ENCODE measurements at places on chromosomes 3 and 15. TPM values are rescaled to one million over a fixed set of nuclear protein-coding genes. Genes with fewer than 3 reads are reported as not detected.

Gene CCDC50
- 101 TPM for total RNA-seq

DNA sequence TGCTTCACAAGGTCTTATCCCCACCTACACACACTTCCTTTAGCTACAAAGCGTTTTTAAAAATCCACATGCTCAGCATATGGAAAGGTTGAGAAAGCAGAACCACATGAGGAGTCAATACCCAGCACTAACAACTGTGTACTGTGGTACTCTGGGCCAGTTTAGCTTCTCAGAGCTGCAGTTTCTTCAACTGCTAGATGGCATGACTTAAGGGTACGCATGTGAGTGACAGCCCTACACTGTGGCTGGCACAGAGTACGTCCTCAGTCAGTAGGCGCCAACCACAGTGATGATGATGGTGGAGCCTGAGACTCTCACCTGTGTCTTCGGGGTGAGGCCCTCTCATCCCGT lies 17.4 kb downstream of the CCDC12 start:
- no peak overlapping the region for H3K4me3 ChIP-seq
- H3K27ac ChIP-seq = peak overlapping the region; percentile 86
- H3K36me3 ChIP-seq = no peaks in the 10 kb centered on the region
- DNase-seq = no peak

GRCh38 chr3:2543247-2543646 lies 444.6 kb downstream of the CNTN4 start:
- H3K4me1 ChIP-seq = no peaks in the 10 kb centered on the region
- H3K27ac ChIP-seq = no peak overlapping the region
- DNase-seq = no peak
- no peaks in the 10 kb centered on the region for H3K36me3 ChIP-seq

GRCh38 chr15:96747291-96747690 lies 416.8 kb downstream of the NR2F2 start:
- H3K4me3 ChIP-seq = no peak overlapping the region
- H3K4me1 ChIP-seq = no peaks in the 10 kb centered on the region
- H3K27ac ChIP-seq = no peak overlapping the region
- no peaks in the 10 kb centered on the region for H3K27me3 ChIP-seq
- H3K36me3 ChIP-seq = no peaks in the 10 kb centered on the region

GRCh38 chr15:67097930-67098740 lies 32.7 kb downstream of the SMAD3 start:
- no peak for DNase-seq
- H3K4me1 ChIP-seq = peaks cover 8% of the 10 kb centered on the region
- H3K4me3 ChIP-seq = no peak overlapping the region

Gene AGBL1
- total RNA-seq = not detected

DNA sequence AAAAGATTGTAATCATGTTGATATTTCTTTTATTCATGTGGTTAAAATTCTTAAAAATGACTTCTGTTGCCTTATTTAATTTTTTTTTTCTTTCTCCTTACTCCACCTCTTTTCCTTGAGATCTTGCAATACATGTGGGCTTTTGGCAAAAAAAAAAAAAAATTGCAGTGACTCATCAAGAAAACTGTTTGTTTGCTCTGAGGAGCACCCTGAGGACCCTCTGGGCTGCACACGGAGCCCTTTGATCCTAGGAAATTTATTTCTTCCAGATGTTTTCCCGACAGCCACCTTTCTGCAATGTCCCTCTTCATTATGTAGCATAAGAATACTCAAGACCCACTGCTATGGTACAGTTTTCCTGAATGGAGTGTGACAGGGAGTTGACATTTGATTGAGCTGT lies 371.7 kb downstream of the ZBTB20 start:
- DNase-seq = no peak
- no peaks in the 10 kb centered on the region for H3K4me1 ChIP-seq
- H3K27ac ChIP-seq = no peak overlapping the region
- H3K27me3 ChIP-seq = no peaks in the 10 kb centered on the region

- H3K27ac ChIP-seq = no peak overlapping the region
- no peaks in the 10 kb centered on the region for H3K27me3 ChIP-seq
- DNase-seq = no peak
- H3K36me3 ChIP-seq = no peaks in the 10 kb centered on the region
- no peaks in the 10 kb centered on the region for H3K4me1 ChIP-seq
- H3K4me3 ChIP-seq = no peak overlapping the region
These were observed 254.5 kb upstream of the RARB start for GRCh38 chr3:25173606-25174005.

Gene BCL2A1
- 12.6 TPM for total RNA-seq

DNA sequence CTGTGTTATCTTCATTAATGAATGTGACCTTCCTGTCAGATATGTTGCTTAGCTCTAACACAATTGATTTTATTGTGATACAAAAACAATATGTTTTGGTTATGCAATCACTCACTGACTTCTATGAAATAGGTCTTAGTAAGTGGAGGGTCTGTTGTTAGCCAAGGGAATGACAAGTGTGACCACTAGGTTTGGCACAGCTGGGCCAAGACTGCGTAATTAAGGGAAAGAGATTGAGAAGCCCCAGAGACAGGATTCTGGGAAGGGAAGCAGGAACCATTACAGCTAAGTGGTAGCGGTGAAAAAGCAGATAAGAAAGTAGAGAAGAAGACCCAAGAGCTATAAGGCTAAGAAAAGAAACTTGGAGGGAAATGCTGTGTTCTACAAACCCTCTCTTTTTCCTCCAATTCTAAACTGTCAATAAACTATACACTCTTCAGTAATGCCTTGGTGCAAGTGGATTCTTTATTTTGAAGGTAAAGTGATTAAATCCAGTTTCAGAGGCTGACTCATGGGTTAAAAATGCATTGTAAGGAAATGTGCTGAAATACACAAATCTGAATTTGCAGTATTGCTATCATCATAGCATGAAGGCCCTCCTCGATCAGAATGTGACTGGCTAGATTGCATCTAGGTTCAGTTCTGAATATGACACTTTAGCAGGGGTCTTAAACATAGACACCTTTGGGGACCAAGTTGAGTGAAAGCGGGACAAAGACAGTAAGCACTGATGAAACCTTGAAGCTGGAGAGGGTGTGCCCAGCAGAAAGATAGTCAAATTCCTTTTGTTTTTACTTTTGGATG lies 26.1 kb downstream of the KCNMB2 start:
- no peaks in the 10 kb centered on the region for H3K27me3 ChIP-seq
- H3K27ac ChIP-seq = no peak overlapping the region
- no peak for DNase-seq
- no peaks in the 10 kb centered on the region for H3K4me1 ChIP-seq
- no peaks in the 10 kb centered on the region for H3K36me3 ChIP-seq

Measured in breast epithelium (tissue), 4 donors.